ENCODE measurements at places on chromosomes 5 and 9.

- no peak for DNase-seq
Measured at GRCh38 chr9:81656004-81656403, 33.3 kb downstream of the TLE1 start.

- DNase-seq = no peak
Measured at GRCh38 chr9:114025760-114026159, 52.3 kb downstream of the AMBP start.

DNA sequence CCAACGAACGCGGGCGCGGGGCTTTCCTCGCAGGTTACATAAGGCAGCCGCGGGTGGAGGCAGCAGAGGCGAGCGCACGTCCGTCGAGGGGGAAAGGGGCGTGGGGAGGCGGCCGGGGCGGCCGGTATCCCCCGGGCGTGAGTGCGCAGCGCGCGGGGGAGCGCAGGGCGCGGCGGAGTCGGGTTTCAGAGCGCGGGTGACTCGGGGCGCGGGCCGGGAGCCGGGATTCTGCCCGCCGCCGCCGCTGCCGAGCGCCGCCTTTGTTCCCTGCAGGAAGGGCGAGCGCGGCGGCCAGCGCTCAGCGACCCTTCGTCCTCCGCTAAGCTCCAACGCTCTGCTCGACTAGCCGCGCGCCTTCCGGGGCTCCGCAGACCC lies at the start of gene COL15A1:
Gene COL15A1 (plus strand): TSS at position 226 of the 375 bp plus-strand sequence. CDS start 155 bp downstream, outside the sequence.
- no peak for DNase-seq

DNA sequence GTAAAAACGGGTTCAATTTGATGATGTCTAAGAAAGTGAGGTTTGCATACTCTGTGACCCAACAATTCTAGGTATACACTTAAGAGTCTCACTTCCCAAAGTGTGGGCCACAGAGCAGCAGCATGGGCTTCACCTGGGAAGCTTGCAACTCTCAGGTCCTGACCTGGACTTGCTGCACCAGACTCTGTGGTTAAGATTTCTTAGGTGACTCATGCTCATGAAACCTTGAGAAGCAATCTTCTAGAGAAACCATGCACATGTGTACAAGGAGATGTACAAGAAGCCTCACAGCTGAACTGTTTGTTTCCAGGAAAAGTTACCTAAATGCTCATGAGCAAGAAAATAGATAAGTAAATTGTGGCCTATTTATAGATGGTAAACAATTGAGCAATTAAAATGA lies 30.0 kb downstream of the DNAJC21 start:
- peak; percentile 6 for DNase-seq

DNA sequence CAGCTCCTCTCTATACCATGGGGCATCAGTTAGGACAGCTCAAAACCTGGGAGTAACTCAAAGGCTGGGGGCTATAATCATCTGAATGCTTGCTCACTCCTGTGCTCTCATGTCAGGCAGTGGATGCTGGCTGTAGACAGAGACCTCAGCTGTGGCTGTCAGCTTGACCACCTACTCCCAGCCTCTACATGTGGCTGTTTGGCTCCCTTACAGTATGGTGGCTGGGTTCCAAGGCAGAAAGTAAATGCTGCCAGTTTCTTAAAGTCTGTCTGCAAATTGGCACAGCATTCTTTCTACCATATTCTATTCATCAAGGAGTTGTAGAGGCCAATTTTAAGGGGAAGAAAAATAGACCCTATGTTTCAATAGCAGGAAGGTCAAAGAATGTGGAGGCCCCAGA lies 66.9 kb downstream of the TMC1 start:
- DNase-seq = no peak

DNA sequence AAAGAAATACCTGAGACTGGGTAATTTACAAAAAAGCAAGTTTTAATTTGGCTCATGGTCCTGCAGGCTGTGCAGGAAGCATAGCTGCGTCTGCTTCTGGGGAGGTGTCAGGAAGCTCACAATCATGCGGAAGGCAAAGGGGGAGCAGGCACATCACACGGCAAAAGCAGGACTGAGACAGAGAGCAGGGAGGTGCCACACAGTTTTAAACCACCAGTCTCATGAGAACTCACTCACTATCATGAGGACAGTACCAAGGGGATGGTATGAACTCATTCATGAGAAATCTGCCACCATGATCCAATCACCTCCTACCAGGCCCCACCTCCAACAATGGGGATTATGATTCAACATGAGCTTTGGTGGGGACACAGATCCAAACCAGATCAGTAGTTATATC lies 96.2 kb downstream of the OSTF1 start:
- no peak for DNase-seq

DNA sequence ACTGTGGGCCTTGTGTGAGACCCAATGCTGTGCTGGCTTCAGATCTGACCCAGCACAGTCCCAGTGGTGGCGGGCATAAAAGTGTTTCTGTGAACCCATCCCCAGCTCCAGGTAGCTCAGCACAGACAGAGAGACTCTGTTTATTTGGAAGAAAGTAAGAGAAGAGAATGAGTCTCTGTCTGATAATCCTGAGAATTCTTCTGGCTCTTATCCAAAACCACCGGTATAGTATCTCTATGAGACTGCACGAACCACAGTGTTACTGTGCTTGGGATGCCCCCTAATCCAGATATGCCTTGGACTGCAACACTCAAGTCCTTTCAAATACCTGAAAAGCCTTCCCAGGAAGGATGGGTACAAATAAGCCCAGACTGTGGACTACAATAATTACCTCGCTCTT lies 1660.8 kb upstream of the ACO1 start:
- DNase-seq = no peak

- DNase-seq = no peak
Measured at GRCh38 chr9:100106616-100107015, 7.6 kb downstream of the INVS start.

GRCh38 chr9:656926-657568 lies 184.4 kb upstream of the DMRT1 start:
- DNase-seq = peak; percentile 16

- DNase-seq = no peak
Measured at GRCh38 chr5:151699071-151699901, 12.6 kb upstream of the SPARC start.

GRCh38 chr9:31677415-31677814 lies 707.0 kb upstream of the ACO1 start:
- no peak for DNase-seq

GRCh38 chr5:141672841-141673813 lies 8.9 kb downstream of the ARAP3 start:
- no peak for DNase-seq

DNA sequence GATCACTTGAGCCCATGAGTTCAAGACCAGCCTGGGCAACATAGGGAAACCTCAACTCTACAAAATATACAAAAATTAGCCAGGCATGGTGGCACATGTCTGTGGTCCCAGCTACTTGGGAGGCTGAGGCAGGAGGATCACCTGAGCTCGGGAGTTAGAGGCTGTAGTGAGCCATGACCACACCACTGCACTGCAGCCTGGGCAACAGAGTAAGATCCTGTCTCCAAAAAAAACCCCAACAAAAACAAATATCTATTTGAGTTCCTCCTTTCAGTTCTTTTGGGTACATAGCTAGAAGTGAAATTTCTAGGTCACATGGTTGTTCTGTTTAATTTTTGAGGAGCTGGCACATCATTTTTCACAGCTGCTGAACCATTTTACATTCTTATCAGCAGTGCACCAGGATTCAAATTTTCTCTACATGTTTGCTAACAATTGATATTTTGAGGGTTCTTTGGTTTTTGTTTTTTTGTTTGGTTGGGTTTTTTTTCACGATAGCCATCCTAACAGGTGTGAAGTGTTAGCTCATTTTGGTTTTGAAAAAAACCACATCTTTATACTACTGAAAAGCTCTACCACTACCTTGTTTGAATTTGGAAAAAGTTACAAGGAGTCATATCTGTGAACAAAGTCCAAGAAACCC lies 176.9 kb upstream of the SLC12A2 start:
- DNase-seq = no peak

DNA sequence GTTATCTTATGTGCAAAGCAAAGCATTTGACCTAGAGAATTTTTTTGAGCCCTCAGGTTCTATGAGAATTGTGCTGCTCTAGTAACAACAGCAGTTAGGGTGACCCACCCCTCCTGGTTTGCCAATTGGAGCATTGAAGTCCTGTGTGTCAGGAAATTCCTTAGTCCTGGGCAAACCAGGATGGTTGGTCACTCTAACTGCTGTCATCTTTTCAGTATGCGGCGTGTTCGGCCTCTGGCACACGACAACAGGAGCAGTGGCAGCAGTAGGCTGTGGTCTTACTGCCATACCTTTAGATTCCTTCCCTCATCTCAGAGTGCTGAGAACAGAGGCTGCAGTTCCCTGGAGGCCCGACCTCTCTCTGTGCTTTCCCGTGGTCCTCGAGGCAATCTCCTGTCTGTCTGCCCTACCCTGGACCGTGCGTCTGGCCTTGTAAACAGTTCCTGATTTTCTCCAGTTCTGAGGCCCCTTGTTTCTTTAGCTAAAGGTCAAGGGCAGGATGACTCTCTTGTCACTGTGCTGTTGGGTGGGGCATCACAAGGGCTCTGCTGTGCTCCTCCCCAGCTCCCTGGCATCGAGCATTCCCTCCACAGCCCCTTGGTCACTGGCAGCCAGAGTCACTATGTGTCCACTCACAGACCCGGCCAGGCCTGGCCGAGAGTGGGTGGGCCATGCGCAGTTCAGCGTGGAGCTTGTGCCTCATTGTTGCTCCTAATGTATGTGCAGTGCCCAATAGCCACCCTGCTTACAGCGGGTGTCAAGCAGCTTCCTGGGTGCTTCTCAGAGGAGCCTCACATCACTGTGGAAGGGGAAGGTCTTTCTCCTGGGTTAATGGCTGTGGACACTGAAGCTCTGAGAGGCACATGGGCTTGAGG lies 18.5 kb upstream of the COL15A1 start:
- no peak for DNase-seq

DNA sequence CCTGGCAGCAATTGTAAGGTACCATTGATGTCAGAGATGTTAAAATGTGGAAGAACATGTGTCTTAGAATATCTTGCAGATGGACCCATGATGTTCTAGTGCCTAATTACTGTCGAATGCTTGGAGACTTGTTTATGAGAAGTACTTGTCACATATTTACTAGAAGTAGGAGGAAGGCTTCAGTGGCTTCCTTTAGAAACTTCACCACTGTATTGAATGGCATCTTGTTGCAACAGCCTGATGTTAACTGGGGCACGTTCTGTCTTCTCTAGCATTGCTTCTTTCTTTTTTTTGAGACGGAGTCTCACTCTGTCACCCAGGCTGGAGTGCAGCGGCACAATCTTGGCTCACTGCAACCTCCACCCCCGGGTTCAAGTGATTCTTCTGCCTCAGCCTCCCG lies 16.5 kb downstream of the UGCG start:
- DNase-seq = no peak

- DNase-seq = no peak
Measured at GRCh38 chr9:70044490-70045307, 1.1 kb downstream of the MAMDC2 start.

DNA sequence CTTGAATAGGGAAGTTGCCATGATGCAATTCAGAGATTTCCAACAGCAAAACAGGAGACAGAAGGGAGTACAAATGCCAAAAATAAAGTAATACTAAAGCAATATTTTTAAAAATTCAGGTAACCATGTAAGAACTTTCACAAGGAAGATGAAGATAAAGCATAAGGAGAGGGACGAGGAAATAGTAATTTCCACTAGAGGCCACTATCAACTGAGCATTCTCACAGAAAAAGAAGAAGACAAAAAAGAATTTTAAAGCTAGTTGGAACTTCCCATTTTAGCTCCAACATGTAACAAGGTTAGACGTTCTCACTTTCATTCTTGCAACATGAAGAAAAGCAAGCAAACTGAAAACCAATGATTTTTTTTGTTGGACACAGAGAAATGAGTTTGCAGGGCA lies 779.9 kb upstream of the CDH6 start:
- no peak for DNase-seq

All from stimulated activated CD4-positive, alpha-beta T cell treated with anti-CD3 and anti-CD28 coated beads, Interleukin-1b, Interleukin-23, amount 100 ng/mL, for 48 hours (primary cell).